ENCODE measurements at places on chromosomes 1 and 21.

DNA sequence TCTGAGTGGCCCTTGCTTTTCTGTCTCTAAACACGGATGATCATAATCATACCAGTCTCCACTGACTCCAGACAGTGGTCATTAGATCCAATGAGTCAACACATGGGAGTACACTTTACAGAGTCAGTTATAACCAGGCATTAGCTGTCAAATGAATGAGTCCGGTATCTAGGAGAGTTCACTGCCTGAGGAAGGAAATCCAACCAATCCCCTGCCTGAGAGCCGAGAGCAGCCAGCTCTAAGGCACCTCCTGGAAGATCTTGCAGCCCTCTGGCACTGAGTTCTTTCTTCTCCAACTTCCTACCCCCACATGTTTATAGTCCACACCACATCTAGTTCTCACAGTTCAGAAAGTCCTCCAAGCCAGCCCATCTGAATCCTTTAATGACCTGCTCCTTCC is 29.4 kb upstream of the RBM15 start:
- no peak for DNase-seq

DNA sequence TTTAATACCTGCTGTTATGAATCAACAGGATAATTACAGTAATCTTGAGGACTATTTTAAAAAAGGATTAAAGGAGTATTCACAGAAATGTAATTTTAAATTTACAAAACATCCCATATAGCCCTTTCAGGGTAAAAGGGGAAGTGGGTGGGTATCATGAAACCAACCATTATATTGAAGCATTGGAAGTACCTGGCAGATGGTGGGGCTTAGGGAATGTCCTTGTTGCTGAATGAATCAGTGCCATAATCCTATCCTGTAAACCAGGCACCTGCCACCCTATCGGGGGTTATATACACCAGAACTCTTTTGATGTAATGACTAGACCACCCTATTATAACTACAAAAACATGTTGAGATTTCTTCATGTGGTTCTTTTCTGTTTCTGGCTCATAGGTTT is 30.4 kb downstream of the CDC14A start:
- DNase-seq: no peak

DNA sequence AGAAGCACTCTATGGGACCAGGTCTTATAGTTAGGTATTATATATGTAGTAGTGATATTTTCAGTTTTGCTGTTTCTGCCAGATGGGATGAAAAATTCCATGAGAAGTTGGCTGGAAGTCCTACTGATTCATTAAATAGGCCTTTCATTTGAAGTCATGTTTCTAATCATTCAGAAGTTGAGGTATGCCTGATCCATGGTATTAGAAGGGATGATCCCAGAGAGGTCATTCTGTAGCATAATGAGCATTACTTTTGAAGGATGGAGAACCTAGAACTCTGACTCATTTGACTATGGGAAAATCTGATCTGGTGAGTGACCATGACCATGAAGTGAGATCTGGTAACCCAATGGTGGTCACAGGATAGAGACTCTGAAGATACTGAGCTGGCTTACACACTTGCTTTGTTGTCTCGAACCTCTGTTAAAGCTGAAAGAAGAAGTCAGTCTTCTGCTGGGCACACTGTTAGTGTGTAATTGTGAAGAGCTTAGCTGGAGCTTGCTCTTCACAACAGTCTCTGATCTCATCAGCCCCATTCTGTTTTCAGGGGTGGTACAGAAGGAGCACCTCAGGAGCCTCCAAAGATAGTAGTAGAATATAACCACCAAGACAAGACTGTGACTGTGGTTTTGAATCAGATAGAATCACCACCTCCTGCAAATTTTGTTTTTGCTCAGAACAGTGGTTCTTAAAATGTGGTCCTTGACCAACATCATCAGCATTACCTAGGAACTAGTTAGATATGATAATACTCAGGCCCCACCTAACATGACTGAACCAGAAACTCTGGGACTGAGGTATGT is 9.0 kb downstream of the MGST3 start:
- DNase-seq: no peak

DNA sequence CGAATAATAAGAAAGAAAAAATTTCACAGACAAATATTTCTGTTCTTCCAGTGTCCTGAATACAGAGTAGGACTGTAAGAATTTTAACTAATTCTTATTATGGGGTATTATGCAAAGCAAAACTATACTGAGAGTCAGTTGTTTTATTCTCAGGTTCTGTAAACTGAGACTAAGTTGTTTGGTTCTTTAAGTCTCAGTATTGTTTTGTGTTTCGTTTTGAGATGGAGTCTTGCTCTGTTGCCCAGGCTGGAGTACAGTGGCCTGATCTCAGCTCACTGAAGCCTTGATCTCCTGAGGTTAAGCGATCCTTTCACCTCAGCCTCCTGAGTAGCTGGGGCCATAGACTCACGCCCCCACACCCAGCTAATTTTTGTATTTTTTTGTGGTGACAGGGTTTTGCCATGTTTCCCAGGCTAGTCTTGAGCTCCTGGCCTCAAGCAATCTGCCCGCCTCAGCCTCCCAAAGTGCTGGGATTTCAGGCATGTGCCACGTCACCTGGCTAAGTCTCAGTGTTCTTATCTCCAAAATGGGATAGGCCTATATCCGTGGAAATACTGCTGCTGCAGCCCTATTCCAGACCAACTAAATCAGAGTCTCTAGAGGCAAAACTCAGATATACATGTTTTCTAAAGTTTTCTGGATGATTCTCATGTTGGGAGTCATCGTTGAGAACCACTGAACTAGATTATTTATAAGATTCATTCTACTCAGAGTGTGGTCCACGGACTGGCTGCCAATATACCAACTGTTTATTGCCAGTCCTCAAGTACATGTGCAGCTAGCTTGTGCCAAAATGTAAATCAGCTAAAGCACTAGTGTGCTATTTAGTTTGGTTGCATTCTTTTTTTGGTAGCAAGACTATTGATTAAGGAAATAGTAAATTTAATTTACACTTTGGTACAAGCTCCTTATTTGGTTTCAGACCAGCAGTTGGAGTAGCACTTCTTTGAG is 116.6 kb downstream of the HS2ST1 start:
- DNase-seq: no peak

GRCh38 chr1:181192316-181192715 is 103.8 kb downstream of the IER5 start:
- DNase-seq: no peak

- DNase-seq: no peak
Observed at GRCh38 chr1:59482986-59483385, 186.1 kb downstream of the FGGY start.

GRCh38 chr1:182875889-182876288 is 36.7 kb downstream of the DHX9 start:
- no peak for DNase-seq

DNA sequence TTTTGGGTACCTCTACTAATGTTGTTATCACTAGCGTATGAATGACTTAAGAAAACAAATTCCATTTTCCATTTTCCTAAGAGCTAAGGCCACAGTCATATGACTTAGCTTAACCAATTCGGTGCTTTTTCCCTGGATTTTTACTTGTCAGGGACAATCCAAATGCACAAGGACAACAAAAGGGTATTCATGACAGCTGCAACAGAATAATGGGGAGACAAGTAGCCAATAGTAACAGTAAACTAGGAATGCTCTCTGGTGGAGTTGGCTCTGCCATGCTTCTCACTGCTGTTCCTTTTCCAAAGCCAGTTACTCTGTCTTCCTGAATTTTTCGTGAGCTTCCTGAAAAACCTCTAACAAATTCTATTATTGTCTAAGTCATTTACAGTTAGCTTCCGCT is 52.9 kb downstream of the LRRIQ3 start:
- no peak for DNase-seq

- no peak for DNase-seq
Observed at GRCh38 chr21:41643246-41643966, 123.4 kb downstream of the RIPK4 start.

DNA sequence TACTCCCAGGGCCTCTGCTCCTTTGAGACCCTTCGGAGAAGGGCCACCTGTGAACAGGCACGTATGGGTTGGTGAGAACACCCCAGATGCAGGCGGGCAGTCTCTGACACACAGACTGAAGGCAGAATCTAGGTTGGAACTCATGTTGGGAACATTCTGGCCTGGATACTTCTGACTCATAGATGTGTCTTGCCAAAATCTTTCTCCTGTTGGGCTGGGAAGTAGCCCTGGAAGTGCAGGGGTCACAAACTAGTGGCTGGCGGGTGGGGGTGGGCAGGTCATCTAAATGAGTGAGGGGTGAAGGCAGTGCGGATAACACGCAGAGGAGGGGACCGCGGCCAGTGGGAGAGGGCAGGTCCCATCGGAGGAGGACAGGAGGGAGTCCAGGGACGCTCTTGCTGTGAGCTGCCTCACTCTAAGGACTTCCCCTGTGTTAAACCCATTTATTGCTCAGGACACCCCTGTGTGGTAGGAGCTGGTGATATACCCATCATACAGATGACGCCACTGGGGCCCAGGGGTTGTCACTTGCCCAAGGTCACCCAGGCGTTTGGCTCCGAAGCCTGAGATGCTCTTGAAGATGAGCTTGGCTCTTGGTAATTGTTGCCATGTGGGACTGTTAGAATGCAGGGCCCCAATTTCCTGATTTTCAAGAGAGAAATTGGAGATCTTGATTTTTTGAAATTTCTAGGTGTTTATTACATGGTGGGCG is 181.0 kb downstream of the PTPRU start:
- DNase-seq: no peak

GRCh38 chr1:234989019-234989418 is 139.6 kb downstream of the TOMM20 start:
- DNase-seq: no peak

DNA sequence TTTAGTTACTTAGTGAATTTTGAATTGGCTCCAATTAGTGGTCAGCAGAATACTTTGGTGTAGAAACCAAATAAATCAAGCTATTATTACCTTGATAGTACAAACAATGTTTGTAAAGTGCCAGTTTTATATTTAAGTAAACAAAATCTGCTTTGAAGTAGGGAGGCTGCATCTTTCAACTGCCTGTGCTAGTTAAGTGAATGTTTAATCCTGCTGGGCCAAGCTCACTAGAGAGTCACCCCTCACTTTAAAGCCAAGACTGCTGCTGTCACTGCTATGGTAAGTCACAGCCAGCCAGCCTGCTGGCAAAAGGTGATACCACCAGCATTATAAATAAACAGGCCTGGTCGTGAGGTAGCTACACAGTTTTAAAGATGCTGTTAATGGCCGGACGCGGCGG is 10.3 kb upstream of the CFAP126 start:
- DNase-seq: no peak

- no peak for DNase-seq
Observed at GRCh38 chr1:101316799-101317198, 80.0 kb downstream of the S1PR1 start.

DNA sequence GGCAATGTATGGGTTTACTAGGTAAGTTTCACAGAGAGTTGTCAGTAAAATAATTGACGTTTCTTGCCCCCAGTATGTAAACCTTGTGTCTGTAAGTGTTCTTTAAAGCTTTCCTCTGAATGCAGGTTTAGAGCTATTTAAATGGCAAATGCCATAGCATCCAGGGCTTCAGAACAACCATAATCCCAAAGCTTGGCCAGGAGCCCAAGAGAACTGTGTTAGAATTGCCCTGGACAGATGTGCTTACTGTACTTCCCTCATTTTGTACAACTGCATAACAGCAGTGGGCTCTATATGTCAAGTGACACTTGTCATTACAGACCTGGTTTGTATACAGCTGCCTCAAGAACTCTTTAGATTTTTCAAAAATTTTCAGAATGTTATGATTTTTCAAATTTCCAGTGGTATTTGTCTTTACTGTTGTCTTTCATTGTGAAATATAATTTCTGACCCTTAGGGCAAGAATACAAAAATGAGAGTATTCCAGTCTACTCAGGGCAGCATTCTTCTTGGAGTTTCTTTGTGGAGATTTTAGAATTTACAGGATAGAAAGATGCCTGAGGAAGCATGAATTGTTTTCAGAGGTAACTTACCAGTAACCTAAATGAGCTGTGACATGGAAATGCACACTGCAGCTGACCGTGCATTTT is 136.9 kb upstream of the L1TD1 start:
- DNase-seq: no peak

DNA sequence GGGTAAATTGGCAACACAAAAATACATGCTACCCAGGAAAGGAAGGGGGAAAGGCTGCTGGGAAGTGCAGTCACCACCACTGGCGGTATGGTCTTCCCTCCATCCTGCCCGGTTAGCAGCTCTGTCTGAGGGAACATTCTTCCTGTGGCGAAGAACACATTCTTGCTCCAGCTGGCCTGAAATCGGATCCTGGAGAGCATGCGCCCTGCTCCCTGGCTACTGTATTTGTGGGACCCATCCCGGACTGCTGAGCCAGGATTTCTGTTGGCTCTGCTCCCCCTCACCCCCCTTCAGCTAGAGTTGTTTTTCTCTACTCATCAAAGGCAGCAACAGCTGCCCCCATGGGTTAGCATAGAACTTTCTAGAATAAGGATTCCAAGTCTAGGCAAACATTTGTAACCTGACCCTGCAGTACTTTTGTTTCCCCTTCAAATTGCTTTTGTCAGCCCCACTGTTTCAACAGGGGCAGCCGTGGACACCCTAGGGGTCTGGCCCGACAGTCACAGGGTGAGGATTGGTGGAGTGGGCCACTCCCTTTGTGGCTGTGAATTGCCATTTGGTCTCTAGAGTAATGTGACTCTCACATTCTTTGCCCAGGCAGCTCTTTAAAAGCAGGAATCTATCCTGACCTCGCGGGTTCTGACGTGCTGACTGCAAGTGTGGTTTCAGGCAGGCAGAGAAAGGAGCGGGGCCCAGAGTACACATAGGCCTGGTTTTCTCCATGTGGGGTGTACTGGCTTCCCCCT is 157.7 kb downstream of the TOMM20 start:
- DNase-seq: no peak

GRCh38 chr1:172167796-172168596 is 252.5 kb upstream of the C1orf105 start:
- DNase-seq: no peak

- DNase-seq: no peak
Observed at GRCh38 chr1:33433509-33434362, 2.8 kb upstream of the PHC2 start.

DNA sequence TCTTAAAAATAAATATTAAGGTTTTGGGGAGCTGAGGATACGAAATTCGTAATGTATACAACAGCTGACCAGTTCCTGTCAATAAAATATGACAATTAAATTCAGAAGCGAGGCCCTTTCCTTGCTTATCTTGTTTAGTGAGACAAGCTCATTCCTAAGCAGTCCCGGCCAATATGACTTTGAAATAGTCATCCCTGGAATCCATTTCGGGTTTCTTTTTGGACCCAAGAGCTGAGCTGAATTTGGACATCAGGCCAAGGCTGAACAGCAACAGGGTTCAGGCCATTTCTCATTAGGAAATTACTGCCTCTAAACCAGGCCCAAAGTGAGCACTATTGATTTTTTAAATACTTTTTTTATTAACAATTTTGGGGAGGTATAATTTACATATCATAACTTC is 17.3 kb upstream of the FMN2 start:
- no peak for DNase-seq

DNA sequence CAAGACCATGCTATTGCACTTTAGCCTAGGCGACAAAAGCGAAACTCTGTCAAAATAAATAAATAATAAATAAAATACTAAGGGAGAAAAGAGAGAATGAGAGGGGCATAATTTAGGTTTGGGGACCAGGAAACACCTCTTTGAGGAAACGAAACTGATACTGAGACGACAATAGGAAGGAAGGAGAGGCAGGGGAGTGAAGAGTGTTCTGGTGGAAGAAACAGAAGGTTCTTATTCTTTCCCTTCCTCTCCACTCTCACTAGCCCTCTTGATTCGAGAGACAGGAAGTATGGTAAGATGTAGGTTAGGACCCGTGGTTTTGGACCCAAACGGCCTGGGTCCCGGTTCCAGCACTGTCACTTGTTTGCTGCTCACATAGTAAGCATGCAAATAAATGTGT is 1.6 kb upstream of the NKAIN1 start:
- no peak for DNase-seq
